Activated naive CD4-positive, alpha-beta T cell treated with Interleukin-2 at 50 U/mL for 16 hours (primary cell): ENCODE measurements at places on chromosomes 16 and 17.

- no peak for DNase-seq
Measured at GRCh38 chr17:15742921-15743320, 10.8 kb downstream of the TBC1D26 start.

DNA sequence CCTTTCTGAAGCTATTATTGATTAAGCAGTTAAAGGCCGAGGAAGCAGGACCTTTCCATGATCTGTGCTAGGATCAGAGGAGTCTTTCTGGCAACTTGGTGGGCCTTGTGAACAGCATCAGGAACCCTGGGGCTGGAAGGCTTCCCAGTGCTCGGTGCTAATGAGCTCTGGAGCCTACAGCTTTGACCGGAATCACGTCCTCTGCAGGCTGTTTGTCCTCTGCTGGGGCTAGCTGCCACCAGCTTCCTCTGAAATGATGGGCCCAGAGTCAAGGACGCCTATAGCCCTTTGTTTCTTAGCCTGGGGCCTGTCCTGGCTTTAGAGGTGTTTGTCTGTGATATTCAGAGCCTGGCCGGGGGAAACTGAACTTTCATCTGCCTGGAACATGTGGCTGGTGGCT lies 111.6 kb downstream of the SHISA9 start:
- no peak for DNase-seq

DNA sequence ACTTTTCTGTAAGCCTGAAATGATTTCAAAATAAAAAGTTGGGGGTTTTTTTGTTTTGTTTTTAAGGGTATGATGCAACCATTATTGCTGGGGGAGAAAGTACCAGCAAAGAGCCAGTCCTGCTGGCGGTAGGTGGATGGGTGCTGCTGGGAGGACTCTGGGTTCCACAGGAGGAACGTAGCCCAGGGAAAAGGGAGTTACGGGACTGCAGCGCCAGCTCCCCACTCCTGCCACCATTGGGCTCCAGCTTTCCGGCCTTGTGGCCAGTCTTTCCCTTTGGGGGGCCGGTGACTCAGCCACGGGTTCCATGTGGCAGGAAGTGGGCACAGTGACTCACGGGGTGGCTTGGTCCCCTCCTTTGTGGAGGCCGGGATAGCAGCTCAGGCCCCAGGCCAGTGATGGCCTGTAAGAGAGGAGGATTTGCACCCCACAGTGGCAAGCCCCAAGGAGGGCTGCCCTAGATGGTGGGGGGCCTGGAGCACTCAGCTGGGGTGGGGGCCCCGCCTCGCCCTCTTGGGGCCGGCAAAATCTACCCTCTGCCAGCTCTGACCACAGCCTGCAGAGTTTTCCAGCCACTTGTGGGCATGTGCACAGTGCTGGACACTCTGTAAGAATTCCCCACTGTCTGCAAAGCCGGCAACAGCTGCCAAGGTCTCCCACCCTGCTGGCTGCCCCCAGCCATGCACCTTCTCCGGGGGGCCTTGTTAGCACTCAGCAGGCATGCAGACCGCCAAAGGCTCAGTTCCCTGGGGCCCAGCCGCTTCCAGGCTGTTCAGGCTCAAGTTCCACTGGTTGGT lies 30.4 kb downstream of the SOCS3 start:
- peak; percentile 34 for DNase-seq

- DNase-seq = no peak
Measured at GRCh38 chr17:74748279-74748528, 224 bp upstream of the NHERF1 start.

DNA sequence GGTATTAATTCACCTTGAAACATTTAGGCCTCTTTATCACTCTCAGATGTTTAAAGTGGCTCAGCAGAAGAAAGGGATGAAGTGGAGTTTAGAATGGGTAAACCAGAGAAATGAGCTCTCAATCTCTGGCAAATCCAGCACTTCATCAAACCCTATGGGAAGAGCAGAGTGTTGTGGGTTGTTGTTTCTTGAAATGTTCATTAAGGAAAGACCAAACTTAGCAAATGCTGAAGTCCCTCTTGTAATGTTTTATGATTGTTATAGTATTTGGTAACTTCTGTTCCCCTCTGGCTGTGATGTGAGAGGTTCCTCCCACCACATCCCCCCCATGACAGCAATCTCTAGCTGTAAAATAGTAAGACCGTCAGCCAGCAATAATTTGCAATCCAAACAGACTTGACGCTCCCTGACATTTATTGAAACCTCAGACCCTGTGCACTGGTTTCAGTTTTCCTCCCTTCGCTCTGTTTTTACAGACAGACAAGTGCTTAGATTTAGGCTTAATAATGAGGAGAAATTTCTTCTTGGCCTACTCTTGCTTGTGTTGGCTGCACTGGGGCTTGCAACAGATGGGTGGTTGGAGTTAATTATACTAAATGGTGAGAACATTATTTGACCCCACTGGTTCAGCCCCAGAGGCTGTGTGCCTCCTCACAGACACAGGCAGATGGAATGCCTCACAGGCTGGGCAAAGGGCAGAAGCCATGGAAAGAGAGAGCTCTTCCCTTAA lies 609.4 kb upstream of the SOX9 start:
- DNase-seq = no peak

DNA sequence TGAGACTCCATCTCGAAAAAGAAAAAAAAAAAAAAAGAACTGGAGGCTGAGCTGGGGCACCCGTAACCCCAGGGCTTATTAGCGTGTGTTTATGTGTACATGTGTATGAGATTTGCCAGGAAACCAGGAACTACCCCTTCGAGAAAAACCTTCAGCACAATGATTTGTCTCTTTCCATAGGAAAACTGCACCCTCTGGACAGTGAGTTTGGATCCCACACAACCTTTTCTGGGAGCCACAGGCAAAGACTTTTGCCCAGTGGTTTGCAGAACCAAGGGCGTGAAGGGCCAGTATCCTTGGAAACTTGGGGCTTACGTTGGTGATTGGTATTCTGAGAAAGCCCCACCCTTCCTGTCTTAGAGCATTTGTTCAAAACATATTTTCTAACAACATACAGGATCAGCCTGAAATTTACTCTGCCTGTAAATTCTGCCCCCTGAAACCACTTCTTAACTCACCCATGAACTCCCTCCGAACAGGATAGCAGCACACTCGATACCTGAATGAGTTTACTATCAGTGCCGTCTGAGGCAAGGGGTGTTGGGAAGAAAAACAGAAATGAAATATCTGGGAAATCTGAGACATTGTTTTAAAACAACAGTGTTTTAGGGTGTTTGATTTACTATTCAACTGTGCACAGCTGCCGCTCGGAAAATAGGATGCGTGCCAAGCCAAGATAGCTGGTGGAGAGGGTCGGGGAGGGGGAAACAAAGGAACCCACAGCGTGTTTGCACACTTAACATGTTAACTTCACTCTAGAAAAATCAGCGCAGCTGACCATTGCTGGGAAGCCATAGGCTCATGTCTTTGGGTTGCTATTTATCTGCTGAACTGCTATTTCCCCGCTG lies 40.2 kb upstream of the MAF start:
- DNase-seq = no peak

GRCh38 chr16:6483469-6484033 lies 849.1 kb upstream of the RBFOX1 start:
- DNase-seq = no peak

DNA sequence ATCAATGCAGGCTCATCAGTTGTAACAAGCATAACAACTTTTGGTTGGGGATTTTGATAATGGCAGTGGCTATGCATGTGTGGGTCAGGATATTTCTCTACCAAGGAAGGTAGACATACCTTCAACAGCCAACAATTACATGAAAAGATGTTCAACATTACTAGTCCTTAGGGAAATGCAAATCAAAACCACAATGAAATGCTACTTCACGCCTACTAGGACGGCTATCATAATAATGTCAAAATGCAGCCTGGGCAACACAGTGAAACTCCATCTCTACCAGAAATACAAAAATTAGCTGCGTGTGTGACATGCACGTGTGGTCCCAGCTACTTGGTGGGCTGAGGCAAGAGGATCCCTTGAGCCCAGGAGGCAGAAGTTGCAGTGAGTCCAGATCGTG lies 7.3 kb upstream of the SLC5A10 start:
- DNase-seq = no peak

GRCh38 chr17:82786427-82786826 lies 34.6 kb downstream of the TBCD start:
- no peak for DNase-seq

- peak; percentile 49 for DNase-seq
Measured at GRCh38 chr17:43880420-43880991, 26.8 kb downstream of the MPP2 start.

DNA sequence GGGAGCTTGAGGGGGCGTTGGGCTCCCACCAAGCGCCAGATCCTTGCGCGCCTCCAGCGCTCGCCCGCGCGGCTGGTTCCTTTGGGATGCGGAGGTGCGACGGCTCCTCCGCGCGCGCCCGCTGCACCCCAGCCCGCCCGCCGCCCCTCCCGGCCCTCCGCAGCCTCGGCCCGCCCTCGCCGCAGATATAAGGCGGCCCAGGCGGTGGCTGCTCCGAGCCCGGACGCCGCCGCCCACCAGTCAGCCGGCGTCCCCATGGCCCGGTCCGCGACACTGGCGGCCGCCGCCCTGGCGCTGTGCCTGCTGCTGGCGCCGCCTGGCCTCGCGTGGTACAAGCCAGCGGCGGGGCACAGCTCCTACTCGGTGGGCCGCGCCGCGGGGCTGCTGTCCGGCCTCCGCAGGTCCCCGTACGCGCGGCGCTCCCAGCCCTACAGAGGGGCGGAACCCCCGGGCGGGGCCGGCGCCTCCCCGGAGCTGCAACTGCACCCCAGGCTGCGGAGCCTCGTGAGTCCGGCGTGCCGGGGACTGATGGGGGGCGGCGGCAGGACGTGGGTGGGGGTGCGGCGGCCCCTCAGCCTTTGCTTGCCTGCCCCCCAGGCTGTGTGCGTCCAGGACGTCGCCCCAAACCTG lies at the start of gene NPB:
NPB (plus strand) TSS at position 216 of the 630 bp plus-strand sequence; CDS start at position 256, 40 bp downstream.
- no peak for DNase-seq
